Lung (tissue), 17 donors: ENCODE measurements at places on chromosomes 5 and 9. TPM values are rescaled to one million over a fixed set of nuclear protein-coding genes. Genes with fewer than 3 reads are reported as not detected.

DNA sequence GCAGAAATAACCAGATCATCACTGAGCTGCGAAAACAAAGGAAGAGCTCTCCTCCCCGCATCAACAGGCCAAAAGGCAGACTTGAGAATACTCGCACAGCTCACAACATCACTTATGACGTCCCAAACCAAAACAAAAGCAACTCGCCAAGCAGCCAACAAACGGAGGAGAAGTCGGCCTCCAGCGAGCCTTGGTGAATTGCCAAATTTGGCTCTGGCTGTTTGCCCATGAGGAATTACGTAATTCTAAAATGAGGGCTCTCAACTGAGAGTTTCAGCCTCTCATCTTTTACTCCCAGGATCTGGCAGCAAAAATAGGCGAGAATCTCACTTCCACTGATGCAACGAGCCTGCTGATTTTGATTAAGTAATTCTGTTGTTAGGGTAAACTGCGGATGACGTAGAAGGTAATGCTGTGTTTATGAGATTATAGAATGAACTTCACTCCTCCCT lies 51.7 kb upstream of the SEMA6A start:
- H3K27ac ChIP-seq: no peak overlapping the region
- no peak overlapping the region for H3K4me3 ChIP-seq
- peaks cover 14% of the 10 kb centered on the region for H3K4me1 ChIP-seq
- no peaks in the 10 kb centered on the region for H3K27me3 ChIP-seq
- peak; percentile 99 for DNase-seq
- H3K36me3 ChIP-seq: no peaks in the 10 kb centered on the region

DNA sequence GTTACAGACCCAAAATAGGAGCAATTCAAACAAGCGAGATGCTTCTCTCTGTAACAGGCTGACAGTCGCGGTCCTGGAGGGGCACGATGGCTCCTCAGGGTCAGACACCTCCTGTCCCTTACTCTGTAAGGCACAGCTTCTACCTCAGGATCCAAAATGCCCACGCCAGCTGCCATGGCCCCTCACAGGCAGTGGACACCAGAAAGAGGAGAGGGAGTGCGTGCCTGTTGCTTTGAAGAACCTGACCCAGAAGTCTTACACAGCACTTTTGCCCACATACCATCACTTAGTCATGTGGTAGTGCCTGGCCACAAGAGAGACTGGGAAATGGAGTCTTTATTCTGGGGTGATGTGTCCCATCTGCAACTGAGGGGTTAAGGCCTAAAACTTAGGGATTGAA lies 11.6 kb upstream of the ABL1 start:
- H3K4me1 ChIP-seq: no peaks in the 10 kb centered on the region
- H3K27me3 ChIP-seq: no peaks in the 10 kb centered on the region
- H3K36me3 ChIP-seq: no peaks in the 10 kb centered on the region
- no peak overlapping the region for H3K4me3 ChIP-seq
- no peak for DNase-seq

Gene FCHSD1
- total RNA-seq: 23.2 TPM

GRCh38 chr5:9713959-9714586 lies 83.9 kb upstream of the TAS2R1 start:
- peaks cover 2% of the 10 kb centered on the region for H3K4me1 ChIP-seq
- peak; percentile 10 for DNase-seq
- H3K4me3 ChIP-seq: no peak overlapping the region
- no peaks in the 10 kb centered on the region for H3K27me3 ChIP-seq
- H3K36me3 ChIP-seq: no peaks in the 10 kb centered on the region

Gene PCDHA6
- total RNA-seq: 0.92 TPM

DNA sequence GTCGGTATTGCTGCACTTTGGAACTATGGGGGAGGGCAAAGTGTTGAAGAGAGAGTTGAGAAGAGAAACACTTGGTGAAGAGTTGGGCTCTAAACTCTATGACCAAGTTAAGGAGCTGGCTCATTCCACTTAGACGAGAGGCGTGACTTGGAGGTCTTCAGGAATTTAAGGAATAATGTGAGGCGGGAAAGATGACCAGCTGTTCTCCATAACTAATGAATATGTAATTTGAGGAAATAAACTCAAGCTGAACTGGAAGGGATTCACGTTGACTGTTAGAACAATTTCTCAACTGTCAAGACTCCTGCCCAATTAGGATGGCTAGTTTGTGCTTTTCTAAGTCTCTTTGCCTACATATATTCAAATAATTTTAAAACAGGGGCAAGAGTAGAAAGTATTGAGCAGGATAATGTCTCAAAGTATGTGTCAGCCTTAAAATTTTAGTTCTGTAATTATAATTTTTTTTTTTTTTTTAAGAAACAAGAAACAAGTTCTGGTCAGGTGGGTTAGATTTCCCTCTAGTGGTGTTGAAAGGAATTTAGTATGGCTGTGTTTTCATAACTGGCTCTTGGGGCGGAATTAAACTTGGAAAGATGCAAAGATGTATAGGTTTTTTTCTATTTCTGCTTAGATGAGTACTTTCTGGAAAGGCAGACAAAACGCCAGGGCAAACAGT lies 33.4 kb downstream of the TMEM252 start:
- peak overlapping the region; percentile 41 for H3K27ac ChIP-seq
- H3K4me1 ChIP-seq: peaks cover 12% of the 10 kb centered on the region
- no peak overlapping the region for H3K4me3 ChIP-seq
- peak; percentile 96 for DNase-seq
- no peaks in the 10 kb centered on the region for H3K36me3 ChIP-seq

Gene RANBP6
- total RNA-seq: 14.3 TPM

Gene SLC45A2
- 0.40 TPM for total RNA-seq

GRCh38 chr9:123149067-123149466 lies 115.6 kb downstream of the GPR21 start:
- H3K36me3 ChIP-seq: peaks cover 3% of the 10 kb centered on the region
- no peaks in the 10 kb centered on the region for H3K4me1 ChIP-seq
- DNase-seq: no peak

Gene INSL6
- total RNA-seq: not detected

- H3K4me3 ChIP-seq: peak overlapping the region; percentile 36
- H3K27ac ChIP-seq: peak overlapping the region; percentile 89
- DNase-seq: no peak
Measured at GRCh38 chr5:139461698-139462097, 845 bp downstream of the ECSCR start.

DNA sequence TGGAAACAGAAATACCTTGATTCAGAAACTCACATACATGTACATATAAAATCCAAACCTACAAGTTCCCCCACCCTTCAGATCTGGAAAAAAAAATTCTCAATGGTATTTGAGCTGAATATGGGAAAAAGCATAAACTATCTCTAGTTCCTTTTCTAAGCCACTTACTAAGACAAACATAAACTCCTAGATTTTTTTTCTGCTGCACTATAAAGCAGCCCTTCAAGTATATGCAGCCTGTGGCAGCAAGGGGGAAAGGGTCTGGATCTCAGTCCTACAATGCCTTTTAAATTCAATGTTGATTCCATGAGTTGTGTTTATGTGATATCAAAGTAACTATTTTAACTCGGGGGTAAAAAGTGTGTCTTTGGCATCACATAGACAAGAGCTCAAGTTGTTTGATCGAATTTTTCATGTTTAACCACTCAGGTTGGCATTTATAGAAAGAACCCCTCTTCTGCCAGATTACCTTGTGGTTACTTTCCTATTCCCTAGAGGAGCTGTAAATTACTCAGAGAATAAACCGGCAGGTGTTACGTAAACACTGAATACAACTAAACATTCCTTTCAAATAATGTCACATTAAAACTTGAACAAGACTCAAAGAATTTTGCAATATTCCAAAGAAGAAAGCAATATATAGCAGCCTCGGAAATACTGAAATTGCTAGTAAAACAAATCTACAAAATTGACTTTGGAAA lies 91.8 kb upstream of the FER start:
- peak; percentile 25 for DNase-seq
- no peaks in the 10 kb centered on the region for H3K36me3 ChIP-seq
- H3K27ac ChIP-seq: no peak overlapping the region
- H3K4me3 ChIP-seq: no peak overlapping the region

DNA sequence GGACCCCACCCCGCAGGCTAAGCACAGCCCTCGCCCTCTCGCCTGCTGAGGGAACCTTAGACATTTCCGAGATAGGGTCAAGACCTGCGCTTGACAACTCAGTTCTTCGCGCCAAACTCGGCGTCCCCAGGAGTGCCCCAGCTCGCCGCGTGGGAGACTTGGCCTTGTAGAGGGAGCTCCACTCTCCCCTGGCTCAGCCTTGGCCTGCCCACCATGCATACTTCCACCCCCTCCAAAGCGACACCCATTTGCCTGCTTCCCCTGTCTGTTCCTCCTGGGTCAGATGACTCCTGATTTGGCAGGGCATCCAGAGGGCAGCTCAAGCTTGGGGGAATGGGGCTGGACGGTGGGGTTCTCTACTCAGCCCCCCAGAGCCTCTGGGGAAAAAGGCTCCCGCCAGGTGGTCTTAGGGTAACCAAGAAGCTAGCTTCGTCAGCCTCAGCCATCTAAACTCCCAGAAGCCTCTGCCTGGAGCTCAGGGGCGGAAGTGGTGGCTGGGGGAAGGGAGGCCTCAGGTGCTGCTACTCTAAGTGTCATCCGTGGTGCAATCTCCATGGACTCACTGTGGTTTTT lies 560 bp downstream of the DOCK2 start:
- H3K4me3 ChIP-seq: peak overlapping the region; percentile 33
- H3K36me3 ChIP-seq: no peaks in the 10 kb centered on the region
- no peak for DNase-seq
- no peak overlapping the region for H3K27ac ChIP-seq
- H3K27me3 ChIP-seq: no peaks in the 10 kb centered on the region

GRCh38 chr5:181241393-181241975 lies 2.2 kb downstream of the RACK1 start:
- H3K4me1 ChIP-seq: peaks cover 22% of the 10 kb centered on the region
- no peak for DNase-seq
- H3K36me3 ChIP-seq: peaks cover 54% of the 10 kb centered on the region
- peak overlapping the region; percentile 58 for H3K27ac ChIP-seq

DNA sequence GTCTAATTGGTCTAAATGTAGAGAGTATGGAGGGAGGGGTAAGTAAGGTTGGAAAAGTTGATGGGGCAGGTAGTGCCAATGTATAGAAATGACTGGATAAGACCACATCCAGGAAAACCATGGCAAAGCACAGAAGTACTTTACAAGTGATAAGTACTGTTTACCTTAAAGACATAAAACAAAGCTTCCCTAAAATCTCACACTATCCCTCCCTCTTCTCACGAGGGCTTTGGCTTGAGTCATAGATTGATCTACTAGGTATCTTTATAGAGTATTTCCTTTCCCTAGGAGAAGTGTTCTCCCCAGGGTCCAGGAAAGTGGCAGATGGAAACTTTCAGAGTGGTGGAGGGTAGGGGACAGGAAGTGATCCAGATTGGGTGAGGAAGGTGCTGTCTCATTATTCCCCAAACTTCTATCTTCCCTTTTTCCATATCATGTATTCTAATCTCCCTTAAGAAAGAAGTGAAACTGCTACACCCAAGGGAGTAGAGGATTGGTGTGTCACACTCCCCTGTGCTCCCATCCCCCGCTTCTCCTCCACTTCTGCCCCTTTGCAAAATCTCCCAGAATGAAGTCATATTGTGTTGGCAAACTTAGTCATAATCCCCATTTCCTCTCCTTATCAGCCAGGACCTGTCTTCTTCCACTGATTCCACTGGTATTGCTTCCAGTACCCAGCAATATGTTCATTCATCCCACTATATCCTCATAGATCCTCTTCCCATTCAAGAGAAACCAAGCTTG lies 14.6 kb downstream of the IL33 start:
- H3K4me3 ChIP-seq: no peak overlapping the region
- no peaks in the 10 kb centered on the region for H3K4me1 ChIP-seq

Gene MLLT3
- 17.3 TPM for total RNA-seq

Gene PCDHGC4
- 3.1 TPM for total RNA-seq
